Stimulated activated CD8-positive, alpha-beta memory T cell treated with anti-CD3 and anti-CD28 coated beads, Interleukin-2, amount 100 ng/mL, for 1 hour (primary cell): ENCODE measurements at places on chromosomes 4 and X.

DNA sequence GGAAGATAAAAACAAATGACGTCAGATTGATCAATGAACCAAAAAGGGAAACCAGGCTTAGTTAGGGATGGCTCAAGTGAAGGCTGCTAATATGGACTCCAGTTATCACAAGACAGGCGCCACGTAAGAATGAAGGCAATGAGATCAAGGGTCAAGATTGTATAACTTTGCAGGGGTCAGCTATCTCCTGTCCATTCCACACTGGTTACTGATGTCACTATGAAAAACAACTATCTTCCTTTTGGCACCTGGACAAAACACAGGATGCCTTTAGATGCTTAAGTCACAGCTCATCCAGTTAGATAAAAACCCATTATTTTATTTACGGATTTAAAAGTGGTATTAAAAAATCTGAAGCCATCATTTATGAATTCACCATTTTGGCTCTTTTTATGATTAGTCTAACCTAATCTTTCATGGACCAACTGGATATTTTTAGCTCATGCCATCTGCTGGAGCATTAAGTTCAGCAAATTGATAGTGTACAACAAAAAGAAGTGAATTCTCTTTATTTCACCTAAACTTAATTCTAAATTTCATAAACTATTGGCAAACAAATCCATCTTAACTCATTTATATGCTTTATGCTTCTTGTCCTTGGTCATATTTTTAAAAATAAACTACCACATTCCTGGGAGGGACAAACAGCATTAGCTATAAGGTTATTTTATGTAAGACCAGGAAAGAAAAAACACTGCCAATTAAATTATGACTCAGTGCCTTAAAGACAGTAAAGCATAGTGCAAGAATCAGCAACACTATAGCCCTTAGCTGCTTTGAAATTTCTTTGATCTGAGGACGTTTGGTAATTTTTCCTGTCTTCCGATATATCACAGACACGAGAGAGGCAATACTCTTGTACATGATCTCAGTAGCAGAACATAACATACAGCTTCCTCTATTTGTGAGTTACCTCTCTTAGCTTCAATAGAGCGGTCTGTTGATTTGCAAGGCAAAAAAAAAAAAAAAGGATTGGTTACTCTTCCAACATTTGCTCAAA, 27.0 kb downstream of the DHX15 start:
- DNase-seq: no peak

DNA sequence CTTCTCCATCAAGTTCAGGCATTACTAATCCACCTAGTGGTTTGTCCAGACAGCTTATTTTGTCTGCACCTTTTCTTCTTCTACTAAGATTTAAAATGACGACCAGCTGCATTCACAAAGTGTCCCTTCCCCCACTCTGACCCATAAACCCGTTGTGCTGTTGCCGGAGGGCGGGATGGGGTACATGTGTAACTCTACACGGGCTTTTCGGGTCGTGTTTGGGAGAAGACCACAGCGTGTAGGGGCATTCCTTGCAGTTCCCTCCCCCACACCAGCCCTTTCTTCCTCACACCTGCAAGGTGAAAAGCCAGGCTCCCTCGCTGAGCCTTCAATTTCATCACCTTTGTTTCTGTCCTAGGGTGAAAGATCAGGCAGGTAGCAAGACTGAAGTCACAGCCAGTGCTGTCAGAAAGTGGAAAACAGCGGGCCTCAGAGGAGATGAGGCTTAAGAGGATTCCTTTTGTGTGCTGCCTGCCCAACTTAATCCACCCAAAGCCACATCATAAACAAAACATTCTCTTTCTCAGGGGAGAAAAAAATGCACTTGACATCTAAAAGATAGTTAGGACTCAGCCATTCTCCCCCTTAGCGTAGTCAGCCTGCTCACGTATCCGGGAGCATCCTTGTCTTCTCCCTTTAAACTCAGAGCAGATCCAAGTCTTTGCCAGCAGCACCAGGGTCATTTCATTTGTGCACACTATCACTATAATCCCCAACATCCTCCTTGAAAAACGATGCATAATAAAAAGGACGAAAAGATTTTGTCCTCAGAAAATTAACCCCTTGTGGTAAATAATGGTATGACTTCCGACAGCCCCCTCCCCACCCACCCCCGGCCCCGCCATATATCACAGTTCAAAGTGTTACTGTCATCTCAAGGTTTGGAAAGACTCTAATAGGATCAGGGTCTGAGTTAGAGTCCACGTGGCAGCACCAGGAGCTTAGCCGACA, 599.0 kb downstream of the RAB28 start:
- no peak for DNase-seq

- no peak for DNase-seq
These were observed 929.5 kb downstream of the DMD start for GRCh38 chrX:32281853-32282252.

GRCh38 chr4:78588894-78589545, 37.5 kb downstream of the ANXA3 start:
- no peak for DNase-seq

GRCh38 chrX:1903236-1903935, 288.5 kb downstream of the ASMT start:
- DNase-seq: no peak

GRCh38 chrX:102712216-102712966, at the start of gene GPRASP2:
TSS of gene GPRASP2 (plus strand) at chrX:102712448. CDS start at chrX:102714870, 2,422 bp downstream.
- DNase-seq: no peak

DNA sequence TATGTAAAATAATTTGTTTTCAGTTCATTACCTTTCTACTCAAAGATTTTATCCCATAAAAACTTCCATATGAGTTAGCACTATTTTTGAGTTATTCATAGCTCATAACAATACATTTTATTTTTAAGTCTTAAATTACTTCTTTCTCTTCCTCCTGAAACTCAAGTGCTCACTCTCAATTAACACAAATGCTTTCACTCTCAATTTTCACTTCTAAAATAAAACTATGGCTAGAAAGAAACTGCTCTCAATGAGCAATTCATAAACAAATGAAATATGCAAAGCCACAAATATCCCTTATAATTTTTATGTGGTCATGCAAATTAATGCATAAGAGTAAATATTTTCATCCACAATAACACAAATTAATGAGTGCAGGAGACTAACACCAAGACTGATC, 38.8 kb downstream of the MAML3 start:
- no peak for DNase-seq
